ENCODE measurements at places on chromosomes 7 and 10.

- no peak for DNase-seq
These were observed 33.9 kb downstream of the CHN2 start for GRCh38 chr7:29228289-29229011.

- DNase-seq, result no peak
These were observed 46.3 kb upstream of the SHH start for GRCh38 chr7:155858521-155859061.

- DNase-seq, result no peak
These were observed 36.7 kb upstream of the SHH start for GRCh38 chr7:155848691-155849669.

GRCh38 chr7:102288285-102288930, 1.7 kb downstream of the SH2B2 start:
- DNase-seq, result no peak

GRCh38 chr7:31023877-31024276, 28.2 kb upstream of the ADCYAP1R1 start:
- DNase-seq, result no peak

- DNase-seq, result no peak
These were observed 169.3 kb downstream of the GRID1 start for GRCh38 chr10:86197166-86197790.

- DNase-seq, result no peak
These were observed 218.3 kb downstream of the PTPRN2 start for GRCh38 chr7:158369290-158369689.

DNA sequence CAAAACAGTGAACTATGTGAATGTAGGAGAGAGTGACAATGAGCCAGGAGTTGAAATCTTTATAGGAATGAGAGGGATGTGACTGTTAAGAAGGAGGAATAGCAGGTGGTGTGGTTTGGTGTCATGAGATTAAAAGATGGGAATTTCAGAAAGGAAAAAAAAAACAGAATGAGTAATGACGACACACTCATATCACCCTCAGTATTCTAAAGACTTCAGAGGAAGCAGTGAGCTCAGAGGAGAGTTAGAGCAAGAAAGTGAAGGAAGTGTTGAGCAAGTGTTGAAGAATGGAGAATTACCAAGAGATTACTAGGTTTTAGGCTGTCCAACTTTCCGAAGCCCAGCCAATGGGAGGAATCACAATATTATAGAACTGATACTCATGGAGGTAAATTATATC, 220.5 kb upstream of the HGF start:
- DNase-seq, result no peak

DNA sequence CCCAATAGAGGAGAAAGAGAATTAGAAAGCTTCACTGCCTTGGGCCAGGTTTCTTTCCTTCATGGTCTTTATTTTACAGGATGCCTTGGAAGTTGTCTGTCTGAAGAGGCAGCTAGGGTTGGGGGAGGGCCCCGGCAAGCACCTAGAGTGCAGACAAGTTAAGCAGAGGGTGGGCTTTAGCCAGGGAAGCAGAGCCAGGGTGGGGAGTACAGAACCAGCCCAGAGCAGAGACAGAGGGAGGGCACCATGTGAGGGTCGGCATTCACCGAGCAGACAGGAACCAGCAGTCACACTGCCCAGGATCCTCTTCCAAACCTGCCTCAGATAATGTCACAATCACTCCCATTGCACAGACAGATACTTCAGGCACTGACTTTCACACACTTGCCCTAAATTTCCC, 75.9 kb downstream of the ADARB2 start:
- DNase-seq, result no peak
